ENCODE measurements at places on chromosomes 13 and 19. TPM values are rescaled to one million over a fixed set of nuclear protein-coding genes. Genes with fewer than 3 reads are reported as not detected.

DNA sequence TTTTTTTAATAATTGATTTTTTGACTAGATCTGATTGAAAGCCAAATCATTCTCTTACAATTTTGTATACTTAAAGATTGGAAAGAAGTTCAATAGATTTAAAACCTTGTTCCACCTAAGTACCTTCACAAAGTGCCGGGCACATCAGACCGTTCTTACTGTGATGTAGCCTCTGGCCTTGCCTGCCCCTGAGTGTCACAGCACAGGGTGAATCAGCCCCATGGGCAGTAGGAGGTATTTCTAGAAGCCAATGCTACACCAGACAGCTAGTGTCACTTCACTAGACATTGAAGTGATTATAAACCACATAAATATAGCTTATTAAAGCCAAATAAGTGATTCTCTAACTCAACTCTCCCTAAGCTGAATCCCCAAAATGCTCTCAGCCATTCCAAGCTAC, 131.3 kb downstream of the LACC1 start:
- DNase-seq: no peak

DNA sequence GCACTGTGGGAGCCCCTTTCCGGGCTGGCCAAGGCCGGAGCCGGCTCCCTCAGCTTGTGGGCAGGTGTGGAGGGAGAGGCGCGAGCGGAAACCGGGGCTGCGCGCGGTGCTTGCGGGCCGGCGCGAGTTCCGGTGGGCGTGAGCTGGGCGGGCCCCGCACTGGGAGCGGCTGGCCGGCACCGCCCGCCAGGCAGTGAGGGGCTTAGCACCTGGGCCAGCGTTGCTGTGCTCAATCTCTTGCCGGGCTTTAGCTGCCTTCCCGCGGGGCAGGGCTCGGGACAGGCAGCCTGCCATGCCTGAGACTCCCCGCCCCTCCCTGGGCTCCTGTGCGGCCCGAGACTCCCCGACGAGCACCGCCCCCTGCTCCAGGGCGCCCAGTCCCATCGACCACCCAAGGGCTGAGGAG, 405.2 kb upstream of the PRR20A start:
- peak; percentile 75 for DNase-seq

DNA sequence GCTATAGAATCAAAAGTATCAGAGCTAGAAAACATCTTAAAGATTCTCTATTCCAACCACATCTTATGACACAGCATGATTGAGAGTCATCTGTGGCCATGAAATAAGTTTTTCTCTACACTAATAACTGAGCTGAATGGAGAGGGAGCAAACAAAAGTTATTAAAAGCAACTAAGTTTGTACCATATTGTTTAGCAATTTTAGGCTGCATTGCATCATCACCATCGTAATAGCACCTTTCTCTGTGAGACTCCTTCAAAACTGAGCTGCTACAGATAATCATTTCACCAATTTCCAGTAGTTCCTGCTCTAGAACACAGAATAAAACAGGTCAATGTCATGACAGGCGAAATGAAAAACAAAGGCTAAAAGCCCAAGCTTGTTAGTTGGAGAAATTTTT, 1183.9 kb downstream of the DIAPH3 start:
- no peak for DNase-seq

GRCh38 chr13:40060296-40061007, 405.0 kb downstream of the COG6 start:
- DNase-seq: no peak

GRCh38 chr13:80312967-80313366, 28.0 kb downstream of the SPRY2 start:
- no peak for DNase-seq

Gene ADGRE3
- total RNA-seq: not detected

Gene SIAH3
- not detected for total RNA-seq
